ENCODE measurements at places on chromosomes 13 and 19.

DNA sequence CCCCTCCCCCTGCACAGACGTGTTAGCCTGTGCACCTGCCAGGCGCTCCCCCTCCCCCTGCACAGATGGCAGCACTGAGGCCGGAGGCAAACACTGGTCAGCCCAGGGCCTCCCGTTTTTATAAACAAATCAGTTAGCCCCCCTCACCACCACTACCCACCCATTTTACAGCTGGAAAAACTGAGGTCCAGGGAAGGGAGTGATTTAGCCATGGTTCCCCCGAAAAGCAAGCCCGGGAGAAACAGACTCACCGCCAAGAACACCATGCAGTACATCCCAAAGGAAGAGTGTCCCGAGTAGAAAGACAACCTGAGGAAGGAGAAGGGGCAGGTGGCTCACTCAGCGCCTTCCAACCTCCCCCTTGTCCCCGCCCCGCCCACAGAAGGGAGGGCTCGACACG, 8.7 kb downstream of the PLPP2 start:
- no peak for DNase-seq

DNA sequence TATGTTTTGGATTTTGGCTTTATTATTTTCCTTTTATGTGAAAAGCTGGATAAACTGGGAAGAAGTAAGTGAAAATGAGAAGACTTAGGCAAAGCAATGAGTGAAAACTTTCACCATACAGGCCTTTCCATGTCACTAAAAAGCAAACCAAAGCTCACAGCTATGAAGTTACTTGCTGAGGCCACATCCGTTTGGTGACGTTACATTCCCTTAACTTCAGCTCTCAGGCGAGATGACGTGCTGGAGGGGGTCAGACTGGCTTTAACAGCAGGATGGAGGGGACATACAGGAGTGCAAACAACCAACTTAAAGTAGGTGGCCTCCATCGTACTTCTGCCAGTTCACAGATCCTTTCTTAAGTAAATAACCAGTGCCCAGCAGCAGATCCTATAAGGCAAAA, 522.3 kb downstream of the MYO16 start:
- no peak for DNase-seq

- DNase-seq: no peak
Observed at GRCh38 chr13:104750377-104750776, 1684.2 kb upstream of the SLC10A2 start.

- DNase-seq: no peak
Observed at GRCh38 chr13:59534806-59535205, 628.9 kb downstream of the DIAPH3 start.

- DNase-seq: no peak
Observed at GRCh38 chr19:35996777-35997176, 1.8 kb downstream of the SDHAF1 start.

DNA sequence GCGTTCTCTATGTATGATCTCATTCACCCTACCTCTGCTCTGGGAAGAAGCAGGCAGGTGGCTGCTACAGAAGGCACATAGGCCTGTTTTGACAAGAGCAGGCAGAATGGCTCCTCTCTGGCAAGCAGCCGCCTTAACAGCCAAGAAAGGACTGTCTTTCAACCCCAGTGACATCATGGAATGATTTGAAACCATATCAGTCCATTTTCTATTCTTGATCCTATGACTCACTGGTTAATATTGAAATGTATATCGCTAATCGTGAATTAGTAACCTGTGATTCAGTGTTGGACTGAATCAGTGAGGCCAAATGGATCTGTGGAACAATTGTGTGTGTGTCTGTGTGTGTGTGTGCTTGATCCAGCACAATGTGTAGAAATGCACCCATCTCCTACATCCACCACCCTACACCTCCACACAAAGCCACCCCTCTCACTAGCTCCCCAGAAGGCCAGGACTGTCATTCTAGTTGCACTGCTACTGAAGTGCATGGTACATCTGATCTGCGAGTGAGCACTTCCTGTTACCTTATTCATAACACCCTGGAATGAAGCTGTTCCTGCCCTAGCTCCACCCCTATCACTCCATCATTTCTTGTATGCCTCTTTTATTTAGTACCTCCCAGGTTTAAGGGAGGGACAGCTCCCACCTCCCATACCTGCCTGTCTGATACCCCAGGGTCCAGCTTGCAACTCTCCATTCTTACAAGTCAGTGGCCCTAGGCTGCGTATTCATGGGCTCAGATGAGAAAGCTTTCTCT, 460.0 kb downstream of the FOXO1 start:
- no peak for DNase-seq

DNA sequence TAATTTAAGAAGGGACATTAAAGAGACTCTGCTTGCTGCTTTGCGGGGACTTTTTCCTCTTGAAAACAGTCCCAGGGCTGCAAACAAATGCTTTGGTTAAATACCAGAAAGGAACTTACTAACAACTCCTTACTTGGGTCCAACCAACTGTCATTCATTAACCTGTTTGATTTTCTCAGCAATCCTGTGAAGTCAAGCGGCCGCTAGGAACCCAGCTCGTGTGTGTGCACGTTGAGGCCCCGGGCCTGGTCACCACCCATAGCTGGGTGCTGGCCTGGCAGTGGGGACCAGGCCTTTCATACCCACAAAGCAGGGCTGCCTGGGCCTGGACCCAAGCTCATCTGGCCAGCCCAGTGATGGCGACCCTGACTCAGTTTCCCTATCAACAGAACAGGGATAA, 50.7 kb downstream of the C1QTNF9 start:
- no peak for DNase-seq

GRCh38 chr13:58461217-58461616, 829.7 kb downstream of the PCDH17 start:
- DNase-seq: no peak

DNA sequence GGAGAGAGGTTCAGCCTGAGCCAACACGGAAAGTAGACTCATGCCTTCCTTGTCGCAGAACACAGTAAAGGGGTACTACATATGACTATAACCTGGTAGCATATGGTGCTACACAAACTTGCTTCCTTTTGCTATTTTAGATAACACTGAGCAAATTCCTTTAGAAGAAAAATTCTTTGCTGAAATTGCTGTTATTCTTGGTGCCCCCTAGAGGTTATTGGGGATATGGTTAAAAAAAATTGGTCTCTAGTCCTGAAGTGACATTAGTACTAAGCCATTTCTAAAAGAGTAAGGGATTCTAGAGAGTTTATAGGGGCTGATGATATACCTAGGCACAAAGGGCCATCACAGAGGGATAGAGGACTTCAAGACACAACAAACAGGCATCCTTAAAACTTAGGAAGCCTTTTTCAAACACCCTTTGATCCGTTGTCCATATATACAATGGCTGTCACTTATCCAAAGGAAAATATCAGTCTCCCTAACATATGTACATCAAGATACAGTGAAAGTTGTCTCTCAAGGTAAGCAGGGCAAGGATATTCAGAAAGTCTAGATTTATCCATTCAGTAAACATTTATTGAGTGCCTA, 13.9 kb upstream of the HS6ST3 start:
- no peak for DNase-seq

GRCh38 chr13:96575423-96576320, 418.6 kb downstream of the OXGR1 start:
- no peak for DNase-seq

GRCh38 chr13:50916701-50917184, 7.2 kb downstream of the RNASEH2B start:
- DNase-seq: no peak

- no peak for DNase-seq
Observed at GRCh38 chr19:40571005-40571318, 5.7 kb upstream of the SHKBP1 start.

- DNase-seq: no peak
Observed at GRCh38 chr13:44044547-44045179, 165.0 kb downstream of the LACC1 start.

- no peak for DNase-seq
Observed at GRCh38 chr13:109485136-109485794, 301.1 kb downstream of the IRS2 start.

DNA sequence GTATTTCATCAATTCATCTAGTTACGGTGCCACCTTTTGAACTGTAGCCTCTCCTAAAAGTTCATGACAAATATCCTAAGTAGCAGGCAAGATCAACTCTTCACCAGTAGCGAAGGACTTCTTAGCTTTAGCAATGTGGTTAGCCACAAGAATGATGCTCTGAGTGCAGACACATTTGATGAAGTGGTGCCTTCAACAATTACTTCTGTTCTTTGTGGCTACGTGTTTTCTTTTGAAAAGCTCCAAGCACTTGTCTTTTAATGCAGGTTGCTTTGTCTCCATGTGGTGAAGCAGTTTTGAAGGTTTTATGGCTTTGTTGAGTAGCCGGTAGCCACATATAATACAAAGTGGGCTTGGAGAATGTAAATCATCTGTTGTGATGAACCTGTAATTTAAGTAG, 194.7 kb downstream of the B3GLCT start:
- DNase-seq: no peak

GRCh38 chr13:93726173-93726957, 499.8 kb downstream of the GPC6 start:
- no peak for DNase-seq

DNA sequence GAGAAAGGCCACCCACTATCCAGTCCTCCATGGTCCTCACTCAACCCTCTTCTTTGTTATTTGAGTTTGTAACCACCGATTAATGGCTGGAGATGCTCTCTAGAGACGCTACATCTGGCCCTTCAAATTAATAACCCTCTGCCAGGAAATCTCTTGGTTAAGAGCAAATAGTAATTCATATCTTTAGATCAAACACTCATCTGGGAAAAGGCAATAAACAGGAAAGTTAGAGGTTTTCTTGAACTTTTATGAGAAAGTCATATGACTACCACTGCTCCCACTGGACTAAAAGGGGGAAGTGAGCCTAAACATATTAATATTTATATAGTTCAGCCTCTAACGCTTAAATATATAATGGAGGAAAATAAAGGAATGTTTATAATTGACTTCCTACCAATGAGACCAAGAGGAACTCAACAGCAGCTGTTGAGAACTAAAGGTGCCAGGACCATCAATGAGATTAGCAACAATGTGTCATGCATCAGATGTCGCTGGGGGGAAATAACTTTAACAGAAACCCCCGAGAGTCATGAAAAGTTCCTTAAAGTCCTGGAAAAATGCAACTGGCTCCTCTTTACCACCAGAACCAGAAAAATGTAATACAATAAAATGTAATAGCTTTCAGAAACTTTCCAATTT, 2.7 kb downstream of the TBC1D4 start:
- no peak for DNase-seq

DNA sequence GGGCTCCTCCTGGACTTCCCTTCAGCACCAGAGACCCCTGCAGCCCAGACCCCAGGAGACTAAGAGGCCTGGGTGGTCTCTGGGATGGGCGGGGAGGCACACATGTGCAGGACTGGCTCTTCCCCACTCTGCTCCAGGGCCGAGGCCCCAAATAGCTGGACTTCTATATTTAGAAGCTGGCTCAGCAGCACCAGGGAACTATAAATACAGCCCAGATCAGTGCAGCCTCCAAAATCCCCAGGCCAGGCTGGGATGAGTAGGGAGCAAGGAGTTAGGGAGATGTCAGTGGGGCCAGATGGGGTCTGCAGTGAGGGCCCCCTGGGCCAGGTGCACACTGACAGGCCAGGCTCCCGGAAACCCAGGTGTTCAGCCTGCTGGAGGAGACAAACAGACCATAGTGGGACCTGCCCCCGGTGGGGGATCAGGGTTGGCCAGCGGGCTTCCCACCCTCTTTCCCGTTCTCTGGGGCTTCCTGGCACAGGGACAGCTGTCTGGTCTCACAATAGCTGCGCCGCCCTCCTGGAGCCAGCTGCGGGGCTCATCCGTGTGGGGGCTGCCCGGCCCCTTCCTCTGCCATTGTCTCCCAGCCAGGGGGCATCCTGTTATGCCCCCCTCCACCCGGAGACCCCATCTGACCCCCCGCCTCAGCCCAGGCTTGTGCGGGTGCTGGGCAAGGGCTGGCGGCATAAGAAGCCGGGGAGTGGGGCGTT, 5.5 kb upstream of the ADGRE5 start:
- no peak for DNase-seq

DNA sequence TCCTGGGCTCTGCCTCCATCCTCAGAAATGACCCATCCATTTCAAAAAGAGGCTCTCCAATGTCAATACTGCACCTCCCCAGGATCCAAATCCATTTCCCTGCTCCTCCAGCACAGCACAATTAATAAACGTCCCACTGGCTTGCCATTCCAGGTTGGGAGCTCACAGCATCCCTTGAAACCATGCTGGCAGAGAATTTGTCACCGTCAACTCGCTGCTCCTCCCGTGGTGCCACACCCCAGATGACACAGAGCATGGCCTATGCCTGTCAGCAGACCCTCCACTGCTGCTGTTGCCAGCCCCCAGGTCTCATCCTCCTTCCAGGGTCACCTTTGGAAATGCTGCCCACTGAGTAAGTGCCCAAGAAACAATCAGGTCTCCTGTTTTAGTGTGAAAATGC, 53.0 kb upstream of the UQCRFS1 start:
- DNase-seq: no peak

- no peak for DNase-seq
Observed at GRCh38 chr13:110503037-110503901, 58.3 kb downstream of the RAB20 start.

- no peak for DNase-seq
Observed at GRCh38 chr13:76816394-76816793, 69.8 kb downstream of the KCTD12 start.

DNA sequence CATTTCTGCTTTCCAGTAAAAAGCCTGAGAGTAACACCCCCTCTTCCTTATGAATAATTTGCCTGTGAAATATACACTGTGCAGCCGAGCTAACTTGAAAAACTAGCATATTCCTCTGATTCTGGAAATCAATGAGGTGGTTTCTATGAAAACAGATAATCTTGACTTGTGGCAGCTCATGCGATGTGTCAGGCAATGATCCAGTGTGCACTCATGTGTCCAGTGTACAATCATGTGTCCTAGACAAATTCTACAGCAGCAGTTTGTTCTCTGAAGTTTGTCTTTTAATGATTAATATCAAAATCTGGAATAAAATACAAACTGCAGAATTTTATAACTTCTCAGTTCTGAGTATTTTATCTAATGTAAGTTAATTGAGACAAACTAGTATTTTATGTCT, 2213.9 kb upstream of the PCDH20 start:
- DNase-seq: no peak

DNA sequence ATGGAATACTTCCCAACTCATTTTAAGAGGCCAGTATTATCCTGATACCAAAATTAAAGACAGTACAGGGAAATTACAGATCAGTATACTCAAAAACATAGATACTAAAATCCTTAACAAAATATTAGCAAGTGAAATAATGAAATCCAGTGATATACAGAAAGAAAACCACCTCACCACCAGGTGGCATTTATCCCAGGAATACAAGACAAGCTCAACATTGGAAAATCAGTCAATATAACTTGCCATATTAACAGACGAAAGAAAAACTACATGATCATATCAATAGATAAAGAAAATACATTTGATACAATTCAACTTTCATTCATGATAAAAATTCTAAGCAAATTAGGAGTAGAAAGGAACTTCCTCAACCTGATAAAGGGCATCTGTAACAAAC, 6.7 kb upstream of the GNA15 start:
- no peak for DNase-seq
